ENCODE measurements at places on chromosomes 2 and 18.

DNA sequence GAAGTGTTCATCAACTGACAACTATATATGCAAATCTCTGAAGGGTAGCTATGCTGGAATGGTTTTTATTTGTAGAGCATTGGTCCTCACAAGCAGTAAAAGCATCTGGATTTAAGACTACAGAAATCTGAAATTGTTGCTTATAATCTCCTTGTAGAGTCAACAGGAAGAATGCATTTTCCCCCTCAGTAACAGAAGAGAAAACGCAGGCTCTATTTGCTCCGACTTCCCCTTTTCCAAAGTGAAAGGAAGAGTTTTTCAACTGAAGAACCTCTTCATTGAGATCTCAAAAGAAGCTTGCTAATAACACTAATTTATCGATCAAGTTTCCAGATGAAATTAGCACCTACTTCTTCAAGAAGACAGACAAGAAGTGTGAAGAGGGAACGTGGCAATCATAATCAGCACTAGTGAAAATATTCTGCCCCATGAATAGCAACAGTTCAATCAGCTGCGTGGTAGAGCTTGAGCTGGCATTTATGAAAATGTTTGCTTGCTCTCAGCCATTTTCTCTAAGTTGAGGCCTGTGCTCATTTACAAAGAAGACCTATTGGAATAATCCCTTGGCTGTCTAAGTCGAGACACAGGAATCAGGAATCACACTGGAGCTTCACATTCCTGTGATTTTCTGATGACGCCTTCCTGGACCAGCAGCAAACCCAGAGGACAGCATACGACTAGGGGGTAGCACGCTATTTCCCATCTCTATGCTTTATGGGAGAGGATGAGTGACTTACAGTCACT lies 43.7 kb downstream of the TGIF1 start:
- no peak for DNase-seq

- DNase-seq: no peak
These were observed 131.6 kb downstream of the CDH2 start for GRCh38 chr18:28045176-28045810.

DNA sequence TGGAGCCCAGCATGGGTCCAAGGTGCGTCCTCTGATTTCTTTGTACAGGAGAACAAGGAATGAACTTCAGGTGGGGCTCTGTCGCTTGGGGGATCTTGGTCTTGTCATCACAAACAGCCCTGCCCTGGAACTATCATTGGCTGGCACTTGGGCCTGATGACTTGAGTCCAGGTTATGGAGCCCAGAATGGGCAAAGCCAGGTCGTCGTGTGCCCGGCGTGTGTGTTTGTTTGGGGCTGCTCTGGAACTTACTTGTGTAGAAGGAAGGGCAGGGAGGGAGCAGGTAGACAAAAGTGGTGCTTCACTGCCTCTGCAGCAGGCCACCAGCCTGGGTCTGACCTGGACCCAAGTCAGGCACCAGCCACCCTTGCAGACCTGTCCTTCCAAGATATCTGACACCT lies 306.3 kb upstream of the HS6ST1 start:
- no peak for DNase-seq

- peak; percentile 85 for DNase-seq
These were observed 147.6 kb downstream of the CDC42EP3 start for GRCh38 chr2:37523814-37524362.

GRCh38 chr2:219611866-219612576 lies 14.4 kb downstream of the STK11IP start:
- DNase-seq: no peak

DNA sequence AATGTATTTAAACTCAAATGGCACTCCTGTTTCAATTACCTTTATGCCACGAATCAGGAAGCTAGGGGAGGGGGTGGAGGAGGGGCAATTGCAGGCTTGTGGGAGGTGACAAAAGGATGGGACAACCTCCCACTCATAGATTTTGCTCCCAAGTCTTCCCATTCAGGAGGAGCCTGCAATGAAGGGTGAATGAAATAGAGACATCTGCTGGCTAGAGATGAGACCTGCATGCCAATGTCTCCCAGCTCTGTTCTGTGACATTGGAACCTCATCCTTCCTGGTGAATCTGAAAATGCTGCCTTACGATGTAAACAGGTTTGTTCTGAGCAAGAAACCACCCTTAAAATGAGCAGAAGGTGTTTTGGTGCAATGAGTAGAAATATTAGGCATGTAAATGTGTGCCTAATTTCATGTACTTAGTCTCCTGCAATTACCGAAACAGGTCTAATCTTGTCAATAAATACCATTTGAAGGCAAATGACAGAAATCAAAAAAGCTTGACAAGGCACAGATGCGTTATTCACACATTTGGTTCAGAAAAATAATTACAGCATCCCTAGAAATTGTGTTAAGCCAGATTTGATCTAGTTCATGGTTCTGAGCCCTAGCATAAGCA lies 2.7 kb upstream of the PID1 start:
- DNase-seq: peak; percentile 90

DNA sequence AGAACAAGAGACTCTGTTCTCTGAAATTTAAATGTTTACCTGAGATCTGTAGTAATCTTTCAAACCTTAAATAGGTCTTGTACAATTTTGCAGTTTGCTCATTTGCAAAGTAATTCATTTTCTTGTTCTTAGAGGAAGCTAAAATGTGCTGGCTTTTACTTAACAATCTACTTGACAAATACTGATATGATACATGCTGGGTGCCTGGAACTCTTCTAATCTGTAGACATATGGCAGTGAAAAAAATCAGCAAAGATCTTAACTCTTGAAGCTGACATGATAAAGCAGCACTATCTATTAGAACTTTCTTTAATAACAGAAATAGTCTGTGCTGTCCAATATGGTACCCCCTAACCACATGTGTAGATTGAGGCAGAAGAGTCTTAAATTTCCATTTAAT lies 1352.8 kb upstream of the SLC39A10 start:
- no peak for DNase-seq

GRCh38 chr2:60140185-60140584 lies 413.3 kb downstream of the BCL11A start:
- no peak for DNase-seq

DNA sequence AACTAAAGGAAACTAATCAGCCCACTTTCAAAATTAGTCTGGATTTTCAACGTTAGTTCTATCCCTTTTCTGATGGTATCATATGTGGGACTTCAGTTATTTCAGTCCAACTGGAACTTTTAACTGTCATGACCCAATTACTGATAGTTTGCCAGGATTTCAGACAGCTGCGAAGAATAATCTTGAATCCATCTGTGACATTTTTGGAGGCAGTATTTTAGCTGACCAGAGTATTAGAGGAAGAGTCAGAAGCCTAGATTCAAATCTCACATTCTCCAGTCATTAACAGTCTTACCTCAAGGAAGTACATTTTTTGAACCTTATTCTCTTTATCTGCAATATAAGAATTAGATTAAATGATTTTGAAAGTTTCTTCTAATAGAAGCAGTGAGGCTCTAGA lies 81.3 kb downstream of the PTRHD1 start:
- peak; percentile 78 for DNase-seq

DNA sequence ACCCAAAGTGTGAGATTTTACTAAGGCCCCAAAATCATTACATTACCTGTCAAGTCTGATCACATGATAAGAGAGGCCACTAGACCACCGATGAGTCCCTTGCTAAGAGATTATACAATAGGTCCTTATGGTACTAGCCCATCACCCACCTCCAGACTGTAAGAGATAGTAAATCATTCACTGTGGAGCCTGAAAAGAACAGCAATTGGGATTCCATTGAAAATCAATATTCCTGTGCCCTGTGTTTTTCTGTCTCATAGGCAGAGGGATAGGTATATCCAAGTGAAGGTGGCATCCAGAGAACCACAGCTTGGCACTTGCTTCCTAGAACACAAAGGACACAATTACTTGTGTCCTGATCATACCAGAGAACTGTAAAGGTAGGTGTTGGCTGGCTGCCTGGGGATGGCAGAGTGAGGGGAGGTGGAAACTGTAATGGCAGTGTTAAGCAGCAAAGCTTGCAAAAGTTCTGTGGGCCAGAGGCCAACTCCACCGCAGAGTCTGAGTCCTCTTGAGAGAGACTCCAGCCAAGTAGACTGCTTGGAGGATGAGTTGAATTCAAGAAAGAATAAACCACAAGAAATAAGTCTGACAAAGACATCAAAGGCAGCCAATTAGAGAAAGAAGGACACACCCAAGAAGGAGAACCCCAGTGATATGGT lies 102.0 kb upstream of the PIEZO2 start:
- DNase-seq: no peak

- peak; percentile 83 for DNase-seq
These were observed 43.7 kb downstream of the HDLBP start for GRCh38 chr2:241271706-241272302.

DNA sequence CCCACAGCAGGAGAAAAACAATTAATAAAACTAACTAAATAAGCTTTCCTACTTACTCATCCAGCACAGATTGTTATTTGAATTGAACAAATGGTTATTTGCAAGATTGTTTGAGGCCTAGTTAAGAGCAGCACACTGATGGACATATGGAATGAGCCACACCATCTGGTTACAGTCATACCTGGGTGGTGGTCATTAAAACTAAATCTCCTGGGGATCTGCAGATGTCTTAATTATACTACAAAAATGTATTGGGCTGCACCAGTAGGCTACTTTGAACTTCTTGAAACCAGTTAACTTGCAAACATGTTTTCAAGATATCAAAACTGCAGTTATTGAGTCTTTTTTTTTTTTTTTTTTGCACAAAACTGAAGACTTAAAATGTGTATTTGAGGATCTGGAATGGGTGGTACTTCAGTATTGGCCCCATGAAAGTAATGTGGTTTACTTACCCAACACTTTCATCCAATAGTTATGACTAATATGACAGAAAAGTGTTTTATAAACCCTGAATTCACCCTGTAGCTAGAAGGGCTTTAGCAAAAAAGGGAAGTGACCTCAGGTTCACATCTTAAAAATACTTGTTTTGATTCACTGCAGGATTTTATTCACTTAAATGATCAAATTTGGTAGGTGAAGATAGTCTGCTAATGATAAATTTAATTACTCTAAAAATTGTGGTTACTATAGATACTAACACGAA lies 10.8 kb downstream of the AGFG1 start:
- no peak for DNase-seq

GRCh38 chr18:7065736-7066135 lies 51.9 kb downstream of the LAMA1 start:
- no peak for DNase-seq

GRCh38 chr18:68454511-68455228 lies 260.2 kb downstream of the TMX3 start:
- no peak for DNase-seq

DNA sequence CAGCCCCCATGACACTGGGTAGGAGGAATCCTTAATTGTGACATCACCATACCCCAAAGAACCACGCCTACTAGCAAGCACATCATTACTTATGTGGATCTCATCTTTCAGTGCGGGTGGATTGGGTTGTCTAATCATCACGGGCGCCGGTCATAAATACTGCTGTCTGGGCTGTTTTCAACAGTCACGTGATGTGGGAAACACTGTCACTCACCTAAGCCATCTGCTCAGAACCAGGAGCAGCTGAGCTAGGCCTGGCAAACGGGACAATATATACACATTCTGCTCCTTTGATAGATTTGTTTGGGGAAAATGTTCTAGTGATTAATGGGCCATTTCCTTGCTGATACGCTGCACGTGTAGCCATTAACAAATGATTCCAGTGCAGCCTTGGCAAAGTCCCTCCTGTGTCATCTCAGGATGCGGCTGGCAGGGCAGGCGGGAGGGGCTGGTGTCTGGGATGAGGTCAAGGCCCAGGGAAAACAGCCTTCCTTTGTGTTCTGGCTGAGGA lies 145.9 kb upstream of the COPS8 start:
- DNase-seq: no peak

DNA sequence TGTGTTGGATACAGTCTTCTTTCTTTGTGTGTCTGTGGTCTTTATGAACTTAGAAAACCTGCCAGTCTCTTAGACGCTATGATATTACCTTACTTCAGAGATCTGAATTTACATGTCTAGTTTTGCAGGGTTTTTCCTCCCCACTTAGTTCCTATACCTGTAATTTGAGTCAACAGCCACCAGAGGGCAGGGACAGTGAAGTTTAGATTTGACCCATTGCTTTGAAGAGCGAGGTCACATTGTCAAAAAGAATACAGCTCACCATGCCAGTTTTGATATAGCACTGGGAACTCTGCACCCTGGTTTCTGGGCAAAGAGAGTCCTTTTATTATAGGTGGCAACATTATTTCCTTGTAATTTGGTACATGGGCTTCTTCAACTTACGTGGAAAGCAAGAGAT lies 102.3 kb downstream of the MAPK4 start:
- DNase-seq: no peak

- peak; percentile 73 for DNase-seq
These were observed 54.8 kb downstream of the ZNF407 start for GRCh38 chr18:74652392-74652988.

GRCh38 chr18:524466-524865 lies 24.0 kb upstream of the COLEC12 start:
- peak; percentile 72 for DNase-seq

DNA sequence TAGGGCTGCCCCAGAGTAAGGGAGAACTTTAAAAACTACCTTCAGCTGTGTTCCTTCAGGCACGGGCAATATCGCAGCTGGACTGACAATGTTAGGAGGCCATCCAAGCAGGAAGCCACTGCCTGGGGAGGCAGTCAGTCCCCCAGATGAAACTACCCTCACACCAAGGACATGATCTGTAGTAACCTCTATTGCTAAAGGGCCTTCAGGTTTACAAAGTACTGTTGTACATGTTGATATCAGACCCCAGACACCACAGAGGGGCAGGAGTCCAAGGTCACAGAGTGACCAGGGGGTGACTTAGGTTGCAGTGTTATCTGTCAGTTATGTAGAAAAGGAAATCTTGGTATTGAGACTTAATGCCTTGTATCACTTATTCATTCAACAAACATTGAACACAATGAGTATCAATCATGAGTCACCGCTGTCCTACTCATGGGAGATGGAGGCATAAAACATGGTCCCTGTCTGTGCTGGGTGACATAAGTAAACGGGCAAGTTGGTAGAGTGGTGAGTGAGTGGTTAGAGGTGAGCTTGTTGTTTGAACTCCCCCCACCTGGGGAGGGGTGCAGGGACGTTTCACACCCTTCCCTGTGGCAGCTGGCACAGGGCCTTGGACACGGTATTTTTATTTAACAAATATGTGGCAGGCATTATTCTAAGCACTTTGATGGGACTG lies 7.1 kb downstream of the CABLES1 start:
- DNase-seq: peak; percentile 44

DNA sequence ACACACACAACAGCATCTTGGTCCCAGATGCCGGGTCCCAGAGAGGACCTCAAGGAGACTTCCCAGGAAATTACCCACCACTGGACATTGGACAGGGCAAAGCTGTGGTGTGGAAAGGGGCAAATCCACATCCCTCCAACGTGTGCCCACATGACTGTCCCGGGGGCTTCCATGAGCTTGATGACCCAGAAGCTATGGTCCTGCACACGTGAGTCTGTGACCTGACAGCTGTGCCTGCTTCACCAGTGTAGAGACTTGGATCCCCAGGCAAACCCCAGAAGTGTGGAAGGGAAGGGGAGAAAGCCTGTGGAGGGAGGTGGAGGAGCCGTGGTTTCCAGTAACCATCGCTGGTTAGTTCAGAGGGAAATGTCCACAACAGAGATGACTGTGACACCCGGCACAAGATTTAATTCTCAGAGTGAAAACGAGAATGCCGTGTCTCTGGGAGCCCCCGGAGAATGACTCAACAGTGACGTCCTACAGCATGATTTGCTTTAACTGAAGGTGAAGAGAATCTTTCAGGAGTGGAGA lies 19.1 kb upstream of the GPR55 start:
- DNase-seq: no peak
